NCI-H524 treated with DMSO at 0.1 percent for 48 hours (cell line): ENCODE measurements at places on chromosomes 2 and 18.

GRCh38 chr2:10514743-10515142, 66.6 kb upstream of the ODC1 start:
- DNase-seq, result no peak

GRCh38 chr2:64337314-64337713, 116.6 kb upstream of the LGALSL start:
- DNase-seq, result no peak

DNA sequence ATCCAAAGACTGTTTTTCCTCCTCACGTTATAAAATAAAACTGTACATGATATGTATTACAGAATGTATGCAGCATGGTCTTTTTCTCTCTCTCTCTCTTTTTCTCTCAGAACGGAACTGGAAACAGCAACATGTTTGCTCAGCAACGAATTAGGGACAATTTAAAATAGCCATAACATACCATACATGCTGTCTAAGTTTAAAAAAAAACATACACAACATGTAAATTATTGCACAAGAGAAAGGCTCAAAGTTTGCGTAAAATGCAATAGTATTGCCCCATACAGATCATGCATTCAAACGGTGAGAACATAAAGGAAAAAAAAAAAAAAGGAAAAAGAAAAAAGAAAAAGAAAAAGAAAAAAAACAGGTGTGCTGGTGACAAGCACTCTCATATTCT, 93.6 kb downstream of the BCL11A start:
- no peak for DNase-seq

DNA sequence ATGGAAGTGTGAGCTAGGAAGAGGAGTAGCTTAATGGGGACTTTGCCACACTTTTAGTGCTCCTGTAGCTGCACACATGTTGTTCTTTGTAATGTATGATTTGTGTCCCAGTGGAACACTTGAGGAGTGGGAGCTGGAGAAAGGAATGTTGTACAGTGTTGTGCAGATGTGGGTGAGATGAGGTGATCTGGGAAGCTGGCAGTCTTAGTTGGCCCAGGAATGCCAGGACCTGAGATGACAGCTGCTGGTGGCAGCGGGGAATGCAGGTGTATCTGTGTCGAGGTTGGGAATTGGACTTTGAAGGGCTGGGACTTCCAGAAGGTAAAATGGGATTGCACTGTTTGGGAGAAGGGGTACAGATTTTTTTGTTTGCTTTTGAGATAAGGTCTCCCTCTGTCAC, 23.6 kb downstream of the NEDD4L start:
- DNase-seq, result no peak

- no peak for DNase-seq
Measured at GRCh38 chr2:233281553-233281952, 26.1 kb upstream of the SAG start.

DNA sequence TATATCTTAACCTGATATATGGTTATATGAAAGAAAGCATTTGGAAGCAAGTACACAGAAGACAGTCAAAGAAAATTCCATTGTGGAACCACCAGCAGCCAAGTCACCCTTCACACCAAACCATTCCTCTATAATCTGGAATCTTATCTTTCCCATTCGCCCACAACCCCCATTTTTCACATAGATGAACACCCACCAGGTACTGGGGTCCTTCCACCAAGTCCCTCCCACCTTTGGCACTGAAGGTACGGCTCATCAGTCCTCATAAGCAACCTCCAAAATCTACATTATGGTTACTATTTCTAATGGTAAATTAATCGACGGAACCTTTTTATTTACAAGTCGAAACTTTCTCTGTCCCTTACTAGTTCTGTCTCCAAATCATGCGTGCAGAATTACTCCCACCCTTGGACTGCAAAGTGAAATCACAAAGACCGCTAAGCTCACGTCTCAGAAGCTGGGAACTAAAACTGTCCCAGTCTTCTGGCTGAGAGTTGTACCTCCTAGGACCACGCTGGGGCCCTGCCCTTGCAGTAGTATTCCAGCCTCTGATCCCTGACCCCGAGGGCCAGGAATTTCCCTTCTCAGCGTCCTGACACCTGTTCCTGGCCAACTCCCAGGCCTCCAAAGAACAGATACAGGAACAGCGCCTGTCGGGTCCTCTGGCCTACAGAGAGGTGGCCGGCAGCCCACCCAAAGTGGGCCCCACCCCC, 702 bp downstream of the OLA1 start:
- no peak for DNase-seq

GRCh38 chr2:179876266-179876665, 14.9 kb upstream of the ZNF385B start:
- DNase-seq, result no peak

DNA sequence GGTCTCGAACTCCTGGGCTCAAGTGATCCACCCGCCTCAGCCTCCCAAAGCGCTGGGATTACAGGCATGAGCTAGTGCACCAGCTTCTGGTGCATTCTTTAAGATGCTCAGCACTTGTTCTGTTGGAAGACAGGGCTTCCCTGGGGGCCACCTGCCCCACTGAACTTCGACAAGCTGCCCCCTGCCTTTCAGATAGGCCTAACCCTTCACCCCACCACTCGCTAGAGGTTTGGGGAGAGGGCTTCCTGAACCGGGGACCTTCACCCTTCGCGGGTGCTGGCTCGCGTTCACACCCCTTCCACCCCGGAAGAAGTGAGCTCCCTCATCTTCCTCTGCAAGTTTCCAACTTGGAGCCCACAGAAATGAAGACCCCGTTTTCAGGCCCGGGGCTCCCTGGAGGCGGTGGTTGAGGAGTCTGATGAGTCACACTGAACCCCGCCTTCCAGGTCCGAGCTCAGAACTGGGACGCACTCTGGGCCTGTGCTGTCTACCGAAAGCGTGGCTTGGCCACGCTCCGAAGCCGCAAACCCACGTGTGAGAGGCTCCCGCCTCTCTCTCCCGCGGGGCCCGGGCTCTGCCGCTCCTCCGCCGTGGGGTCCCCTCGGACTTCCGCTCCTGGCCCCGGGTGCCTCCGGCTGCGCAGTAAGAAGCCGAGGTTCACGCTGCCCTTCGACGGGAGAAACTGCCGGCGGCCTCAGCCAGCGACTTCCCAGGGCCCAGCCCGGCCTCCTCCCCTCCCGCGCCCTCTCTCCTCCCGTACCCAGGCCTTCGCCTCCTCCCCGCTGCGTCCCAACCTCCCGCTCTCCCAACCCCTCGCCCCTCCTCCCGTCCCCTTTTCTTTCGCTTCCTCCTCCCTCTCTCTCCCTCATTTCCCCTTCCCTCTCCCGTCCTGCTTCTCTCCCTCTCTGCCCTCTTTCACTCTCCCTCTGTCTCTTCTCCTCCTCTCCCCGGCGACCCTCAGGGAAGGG, 47.5 kb upstream of the SP3 start:
- no peak for DNase-seq

DNA sequence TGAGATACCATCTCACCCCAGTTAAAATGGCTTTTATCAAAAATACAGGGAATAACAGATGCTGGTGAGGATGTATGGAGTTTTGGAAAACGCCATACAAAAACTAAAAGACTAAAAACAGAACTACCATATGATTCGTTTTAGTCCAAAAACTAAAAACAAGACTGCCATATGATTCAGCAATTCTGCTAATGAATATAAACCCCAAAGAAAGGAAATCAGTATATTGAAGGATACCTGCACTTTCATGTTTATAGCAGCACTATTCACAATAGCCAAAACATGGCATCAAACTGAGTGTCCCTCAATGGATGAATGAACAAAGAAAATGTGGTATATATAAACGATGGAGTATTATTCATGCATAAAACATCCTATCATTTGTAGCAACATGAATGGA, 224.4 kb upstream of the MC4R start:
- no peak for DNase-seq

GRCh38 chr18:28984731-28985130, 807.8 kb upstream of the CDH2 start:
- DNase-seq, result no peak

- no peak for DNase-seq
Measured at GRCh38 chr18:12283666-12284065, 24.4 kb upstream of the TUBB6 start.

- DNase-seq, result no peak
Measured at GRCh38 chr2:95372845-95373244, 29.7 kb upstream of the FAHD2A start.

DNA sequence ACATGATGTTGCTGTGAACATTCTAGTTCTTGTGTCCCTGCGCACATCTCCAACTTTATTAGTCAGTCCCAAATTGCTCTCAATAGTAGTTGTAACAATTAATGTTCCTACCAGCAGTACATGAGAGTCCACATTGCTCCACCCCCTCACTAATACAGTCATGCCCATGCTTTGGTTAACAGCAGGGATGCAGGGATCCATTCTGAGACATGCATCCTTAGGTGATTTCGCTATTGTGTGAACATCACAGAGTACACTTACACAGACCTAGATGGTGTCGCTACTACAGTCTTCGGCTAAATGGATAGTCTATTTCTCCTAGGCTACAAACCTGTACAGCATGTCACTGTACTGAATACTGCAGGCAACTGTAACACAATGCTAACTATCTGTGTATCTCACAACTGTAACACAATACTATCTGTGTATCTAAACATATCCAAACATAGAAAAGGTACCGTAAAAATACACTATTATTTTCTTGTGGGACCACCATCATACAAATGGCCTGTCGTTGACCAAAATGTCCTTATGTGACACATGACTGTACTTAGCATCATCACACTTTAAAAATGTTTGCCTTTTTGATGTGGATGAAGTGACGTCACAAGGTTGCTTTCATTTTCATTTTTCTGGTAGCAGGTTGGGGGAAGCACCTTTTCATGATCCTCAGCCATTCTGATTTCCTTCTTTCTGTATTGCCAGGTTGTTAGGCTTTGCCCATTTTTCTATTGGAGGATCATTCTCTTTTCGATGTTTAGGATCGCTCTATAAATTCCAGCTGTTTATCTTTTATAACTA, 82.9 kb upstream of the RNF152 start:
- no peak for DNase-seq
